Left ventricle myocardium inferior (tissue), 1 donor: ENCODE measurements at places on chromosomes 1 and 21. TPM values are rescaled to one million over a fixed set of nuclear protein-coding genes. Genes with fewer than 3 reads are reported as not detected.

DNA sequence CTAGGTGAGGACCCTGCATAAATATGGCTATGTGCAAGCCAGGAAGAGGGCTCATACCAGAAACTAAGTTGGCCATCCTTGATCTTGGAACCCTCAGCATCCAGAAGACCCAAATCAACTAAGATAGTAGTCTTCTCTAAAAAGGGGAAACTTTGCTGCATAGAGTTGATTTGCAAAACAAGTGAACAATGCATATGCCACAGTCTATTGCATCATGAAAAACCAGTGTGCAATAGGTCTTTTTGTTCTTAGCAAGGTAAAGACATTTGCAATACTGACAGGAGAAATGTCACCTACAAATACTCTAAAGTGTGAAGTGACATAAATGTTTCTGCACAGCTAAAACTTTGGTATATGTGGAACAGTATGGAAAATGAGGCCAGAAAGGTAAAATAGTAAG, 2.0 kb upstream of the IFI16 start:
- no peak overlapping the region for H3K27ac ChIP-seq
- H3K27me3 ChIP-seq, result no peaks in the 10 kb centered on the region
- no peak overlapping the region for H3K4me3 ChIP-seq
- H3K4me1 ChIP-seq, result peaks cover 49% of the 10 kb centered on the region
- no peak for DNase-seq
- no peaks in the 10 kb centered on the region for H3K36me3 ChIP-seq

DNA sequence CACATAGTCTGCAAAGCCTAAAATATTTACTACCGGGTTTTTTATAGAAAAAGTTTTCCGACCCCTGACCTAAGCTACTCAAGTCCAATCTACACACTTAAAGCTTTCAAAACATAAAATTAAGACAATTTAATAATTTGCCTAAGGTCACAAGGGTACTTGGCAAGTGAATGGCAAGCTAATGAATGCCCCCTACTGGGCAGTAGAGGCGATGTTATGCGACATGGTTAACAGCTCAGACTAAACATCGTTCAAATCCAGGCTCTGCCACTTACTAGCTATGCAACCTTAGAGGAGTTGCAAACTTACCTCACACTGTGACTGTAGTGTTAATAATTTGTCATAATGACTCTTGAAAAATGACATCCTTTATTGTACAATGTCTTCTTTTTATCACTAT, 317.2 kb upstream of the NFIA start:
- no peak overlapping the region for H3K27ac ChIP-seq
- H3K27me3 ChIP-seq, result no peaks in the 10 kb centered on the region
- H3K4me1 ChIP-seq, result peaks cover 27% of the 10 kb centered on the region
- H3K36me3 ChIP-seq, result no peaks in the 10 kb centered on the region
- no peak for DNase-seq

DNA sequence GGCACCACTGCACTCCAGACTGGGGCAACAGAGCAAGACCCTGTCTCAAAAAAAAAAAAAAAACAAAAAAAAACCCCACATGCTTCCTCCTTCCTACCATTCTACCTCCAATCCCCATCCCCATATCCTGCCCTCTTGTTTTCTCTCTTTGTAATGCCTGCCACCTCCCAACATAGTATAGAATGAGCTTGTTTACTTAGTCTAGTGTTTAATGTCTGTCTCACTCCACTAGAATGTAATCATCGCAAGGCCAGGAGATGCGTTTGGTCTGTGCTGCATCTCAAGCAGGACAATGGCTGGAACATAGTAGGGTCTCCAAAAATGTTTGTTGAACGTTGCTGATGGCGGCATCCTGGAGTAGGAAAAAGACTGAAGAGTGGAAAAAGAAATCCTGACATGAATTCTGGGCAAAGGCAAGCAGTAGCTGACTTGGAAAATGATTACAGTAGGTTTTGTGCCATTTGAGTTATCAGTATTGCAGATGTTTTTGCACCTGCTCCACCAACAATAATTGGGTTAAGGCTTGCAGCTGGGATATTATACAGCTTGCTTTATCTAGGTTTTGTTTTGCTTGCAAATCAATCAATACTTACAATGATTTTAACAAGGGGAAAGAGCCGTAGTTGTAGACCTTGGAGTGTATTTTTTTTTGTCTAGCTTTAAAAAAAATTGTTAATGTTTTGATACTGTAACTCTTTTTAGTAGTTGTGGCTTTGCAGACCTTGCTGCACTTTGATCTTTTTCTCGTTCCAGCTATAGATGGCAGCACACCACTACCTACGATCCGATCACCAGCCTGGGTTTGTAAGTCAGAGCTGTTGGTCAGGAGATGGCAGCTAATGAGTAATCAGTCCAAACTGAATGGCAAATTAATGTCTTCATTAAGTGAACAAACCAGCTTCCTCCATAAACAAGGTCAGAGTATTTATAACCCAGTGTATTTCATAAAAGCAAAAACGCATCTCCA, 62.4 kb downstream of the BACH1 start:
- peaks cover 13% of the 10 kb centered on the region for H3K36me3 ChIP-seq
- DNase-seq, result no peak
- no peak overlapping the region for H3K27ac ChIP-seq
- no peak overlapping the region for H3K4me3 ChIP-seq

VAV3 gene
- total RNA-seq, result 1.4 TPM

ZBTB17 gene
- 24.7 TPM for total RNA-seq

DNA sequence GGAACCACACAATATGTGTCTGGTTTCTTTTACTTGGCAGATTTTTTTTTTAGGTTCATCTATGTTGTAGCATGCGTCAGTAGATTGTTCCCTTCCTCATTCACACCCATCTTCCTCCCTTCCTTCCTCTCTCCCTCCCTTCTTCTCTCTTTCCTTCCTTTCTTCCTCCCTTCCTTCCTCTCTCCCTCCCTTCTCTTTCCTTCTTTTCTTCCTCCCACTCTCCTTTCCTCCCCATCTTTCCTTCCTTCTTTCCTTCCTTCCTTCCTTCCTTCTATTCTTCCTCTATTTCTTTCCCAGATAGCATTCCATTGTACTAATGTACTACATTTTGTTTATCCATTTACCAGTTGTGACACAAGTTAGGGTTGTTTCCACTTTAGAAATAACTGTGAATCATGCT, 218.0 kb downstream of the RGS7 start:
- no peaks in the 10 kb centered on the region for H3K36me3 ChIP-seq
- H3K27me3 ChIP-seq, result no peaks in the 10 kb centered on the region
- H3K27ac ChIP-seq, result no peak overlapping the region
- DNase-seq, result no peak

DNA sequence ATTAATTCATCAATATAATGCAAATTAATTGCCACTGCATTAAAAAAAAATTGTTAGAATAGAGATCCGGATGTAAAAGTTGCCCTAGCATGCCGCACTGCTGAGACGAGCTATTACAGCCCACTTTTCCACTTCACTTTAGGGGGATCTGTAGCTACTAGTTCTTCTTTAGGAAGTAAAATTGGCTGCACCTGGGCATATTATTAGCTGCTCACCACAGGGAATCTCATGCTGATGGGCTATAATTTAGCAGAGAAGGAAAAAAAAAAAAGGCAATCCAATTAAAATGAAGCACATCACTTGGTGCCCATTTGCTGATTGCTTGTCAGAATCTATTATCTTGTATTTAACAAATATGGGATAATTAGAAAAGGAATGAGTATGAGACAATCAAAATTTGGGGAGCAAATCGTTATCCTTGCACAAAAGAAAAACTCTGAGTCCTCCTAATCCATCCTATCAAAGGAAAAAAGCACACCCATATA, 233.4 kb downstream of the DSCAM start:
- H3K27me3 ChIP-seq, result peaks cover 17% of the 10 kb centered on the region
- no peak overlapping the region for H3K4me3 ChIP-seq
- no peaks in the 10 kb centered on the region for H3K36me3 ChIP-seq
- H3K4me1 ChIP-seq, result no peaks in the 10 kb centered on the region

GRCh38 chr1:108663074-108663473, 2.2 kb upstream of the HENMT1 start:
- H3K27ac ChIP-seq, result no peak overlapping the region
- peaks cover 6% of the 10 kb centered on the region for H3K4me1 ChIP-seq
- no peaks in the 10 kb centered on the region for H3K27me3 ChIP-seq

PRR9 gene
- not detected for total RNA-seq

GJA9 gene
- total RNA-seq, result not detected

DNA sequence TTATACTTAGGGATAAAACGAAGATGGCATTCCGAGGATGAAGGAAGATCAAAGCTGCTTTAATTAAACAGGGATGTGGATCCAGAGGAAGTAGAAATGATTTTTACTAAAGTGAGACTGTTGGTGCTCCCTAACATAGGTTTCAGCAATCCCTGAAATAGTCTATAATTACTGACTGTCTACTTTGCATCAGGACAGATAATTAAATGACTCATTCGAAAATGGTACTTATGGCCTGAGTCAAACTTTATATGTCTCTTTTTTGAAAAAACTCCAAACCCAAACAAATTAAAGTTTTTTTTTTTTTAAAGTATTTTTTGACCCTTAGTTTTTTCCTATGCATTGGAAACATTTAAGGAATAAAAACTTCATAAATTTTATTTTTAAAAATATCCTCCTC, 90.3 kb downstream of the LYST start:
- H3K36me3 ChIP-seq, result peaks cover 53% of the 10 kb centered on the region
- DNase-seq, result no peak
- H3K4me1 ChIP-seq, result no peaks in the 10 kb centered on the region
- H3K4me3 ChIP-seq, result no peak overlapping the region
- no peak overlapping the region for H3K27ac ChIP-seq
- H3K27me3 ChIP-seq, result no peaks in the 10 kb centered on the region
